ENCODE measurements at places on chromosomes 11 and 22.

- DNase-seq = peak; percentile 9
Observed at GRCh38 chr11:126485021-126485792, 129.7 kb downstream of the ST3GAL4 start.

GRCh38 chr22:48660790-48661740 lies 1166.6 kb downstream of the BRD1 start:
- DNase-seq = no peak

- no peak for DNase-seq
Observed at GRCh38 chr22:16954060-16954403, 54.0 kb downstream of the GAB4 start.

DNA sequence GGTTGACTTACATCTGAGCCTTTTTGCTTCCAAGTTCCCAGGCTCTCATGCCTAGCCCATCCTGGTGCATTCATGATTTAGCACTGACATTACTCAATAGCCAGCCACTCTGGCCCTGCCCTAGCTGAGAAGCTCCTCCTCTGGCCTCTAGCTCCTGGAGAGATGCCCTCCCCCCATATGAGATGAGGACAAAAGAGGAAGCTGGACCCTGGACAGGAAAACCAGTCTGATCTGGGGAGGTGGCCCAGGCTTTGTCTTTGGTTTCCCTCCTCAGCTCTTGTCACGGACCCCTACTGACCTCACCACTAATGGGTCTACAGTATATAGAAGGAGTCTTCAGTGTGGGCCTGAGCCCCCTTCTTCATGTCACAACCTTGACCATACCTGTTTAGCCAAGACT lies 3.0 kb downstream of the RHOG start:
- no peak for DNase-seq

DNA sequence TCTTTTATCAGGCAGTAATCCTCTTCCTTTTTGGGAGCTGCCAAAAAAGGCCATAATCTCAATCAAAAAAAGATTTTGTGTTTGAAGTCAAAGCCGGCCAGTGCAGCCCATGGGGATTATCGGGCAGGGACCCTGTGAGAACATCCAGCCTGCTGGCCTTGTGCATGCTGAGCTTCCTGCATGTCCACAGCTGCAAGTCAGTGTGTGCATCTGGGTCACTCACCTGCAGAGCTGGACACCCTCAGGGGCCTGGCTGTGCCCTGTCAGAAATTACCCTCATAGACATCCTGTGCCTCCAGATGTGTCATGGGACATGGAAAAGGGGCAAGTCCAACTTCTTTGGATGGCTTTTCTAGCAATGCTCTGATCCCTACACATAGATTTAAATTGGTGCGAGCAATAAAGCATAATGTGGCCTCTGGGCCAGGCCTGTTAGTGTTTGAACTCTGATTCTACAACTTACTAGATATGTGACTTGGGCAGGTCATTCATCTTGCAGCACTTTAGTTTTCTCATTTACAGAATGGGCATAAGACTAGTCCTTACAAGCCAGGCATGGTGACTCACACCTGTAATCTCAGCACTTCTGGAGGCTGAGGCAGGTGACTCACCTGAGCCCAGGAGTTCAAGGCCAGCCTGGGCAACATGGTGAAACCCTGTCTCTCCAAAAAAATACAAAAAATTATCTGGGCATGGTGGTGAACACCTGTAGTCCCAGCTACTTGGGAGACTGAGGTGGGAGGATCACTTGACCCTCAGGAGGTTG lies 81.6 kb upstream of the LARGE1 start:
- no peak for DNase-seq

DNA sequence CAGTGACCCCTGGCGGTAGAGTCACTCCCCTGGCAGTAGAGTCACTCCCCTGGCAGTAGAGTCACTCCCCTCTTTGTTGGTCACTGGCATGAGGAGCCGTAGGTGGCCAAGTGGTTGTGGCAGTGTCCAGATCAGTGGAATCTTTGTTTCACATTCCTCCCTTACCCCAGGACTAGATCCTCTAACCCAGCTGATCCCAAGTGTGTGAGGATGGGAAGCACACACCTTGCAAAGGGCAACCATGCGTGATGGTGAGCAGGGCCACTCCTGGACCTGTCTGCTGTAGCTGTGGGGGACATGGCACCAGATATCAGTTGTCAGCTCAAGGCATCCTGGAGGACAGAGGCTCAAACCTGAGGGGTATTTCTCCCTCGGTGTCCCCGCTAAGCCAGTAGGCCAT lies 37.8 kb downstream of the OSBP2 start:
- DNase-seq = no peak

DNA sequence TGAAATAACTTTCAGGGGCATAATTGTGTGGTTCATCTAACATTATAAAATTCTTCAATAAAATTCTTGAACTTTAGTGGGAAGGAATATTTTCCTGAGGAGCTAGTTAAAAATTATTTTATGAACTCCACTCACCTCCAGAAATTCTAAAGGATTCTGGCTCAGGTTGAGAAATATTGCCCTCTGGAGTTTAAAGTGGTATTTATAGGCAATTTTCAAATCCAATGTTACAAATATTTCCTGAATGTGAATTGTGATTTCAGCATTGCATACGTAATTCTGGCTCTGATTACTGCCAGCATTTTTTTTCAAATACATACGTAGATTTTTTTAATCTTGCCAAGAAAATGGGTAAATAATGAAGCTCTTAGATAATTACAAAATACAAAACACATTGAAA lies 598.2 kb upstream of the ANO3 start:
- no peak for DNase-seq

- DNase-seq = peak; percentile 40
Observed at GRCh38 chr22:50148991-50149721, 21.4 kb upstream of the PANX2 start.

- DNase-seq = peak; percentile 19
Observed at GRCh38 chr22:24994070-24994763, 41.7 kb downstream of the KIAA1671 start.

GRCh38 chr11:59221441-59221840 lies 8.7 kb upstream of the MPEG1 start:
- DNase-seq = no peak

GRCh38 chr11:134592391-134592990 lies 180.4 kb upstream of the B3GAT1 start:
- DNase-seq = no peak

GRCh38 chr22:48923165-48923865 lies 904.4 kb downstream of the BRD1 start:
- DNase-seq = no peak

GRCh38 chr11:19253153-19253745 lies 12.5 kb upstream of the E2F8 start:
- DNase-seq = no peak

DNA sequence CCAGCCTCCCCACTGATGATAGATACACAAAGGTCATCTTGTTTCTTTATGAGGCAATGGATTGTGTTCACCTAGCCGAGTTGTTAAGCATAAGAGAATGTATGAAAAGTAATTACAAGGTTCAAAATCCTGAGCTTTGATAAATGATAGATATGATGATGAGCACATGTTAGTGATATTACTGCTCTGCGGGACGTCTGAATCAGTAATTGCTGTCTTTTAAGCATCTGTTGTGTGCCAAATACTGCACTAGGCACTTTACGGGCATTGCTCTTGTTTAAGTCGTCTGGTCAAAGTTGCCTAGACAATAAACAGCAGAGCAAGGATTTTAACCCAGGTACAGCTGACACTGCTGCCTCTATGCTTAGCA lies 559 bp upstream of the RNF141 start:
- no peak for DNase-seq

- DNase-seq = no peak
Observed at GRCh38 chr11:1203505-1204271, 19.2 kb upstream of the MUC5B start.

- peak; percentile 82 for DNase-seq
Observed at GRCh38 chr22:32991353-32992101, 66.7 kb downstream of the SYN3 start.

- DNase-seq = no peak
Observed at GRCh38 chr11:33689085-33689484, 11.5 kb downstream of the C11orf91 start.

DNA sequence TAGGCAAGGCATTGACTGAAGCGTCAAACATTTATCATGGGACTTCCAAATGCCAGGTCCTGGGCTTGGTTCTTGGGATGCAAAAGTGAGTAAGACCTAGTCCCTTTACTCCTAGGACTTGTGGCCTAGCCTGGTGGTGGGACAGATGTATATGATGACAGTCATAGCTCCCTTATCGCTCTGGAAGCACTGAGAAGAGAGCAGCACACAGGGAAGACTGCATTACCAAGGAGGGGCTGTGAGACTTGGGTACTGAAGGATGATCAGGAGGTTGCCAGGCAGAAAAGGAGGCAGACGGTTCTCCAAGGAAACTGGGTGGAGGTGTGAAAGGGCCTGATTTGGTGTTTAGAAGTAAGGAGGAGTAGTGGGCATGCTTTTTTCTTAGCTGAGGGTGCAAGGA lies 32.5 kb downstream of the MICAL2 start:
- DNase-seq = no peak

- DNase-seq = no peak
Observed at GRCh38 chr11:120945042-120945441, 78.9 kb upstream of the TBCEL start.

- DNase-seq = no peak
Observed at GRCh38 chr22:29987137-29987536, 93.1 kb upstream of the HORMAD2 start.

- no peak for DNase-seq
Observed at GRCh38 chr11:116231543-116231942, 541.2 kb downstream of the BUD13 start.

Data from NCI-H1436 (cell line).